ENCODE measurements at places on chromosomes 3 and 15.

- DNase-seq: no peak
Observed at GRCh38 chr3:131282967-131283366, 98.6 kb upstream of the NUDT16 start.

- no peak for DNase-seq
Observed at GRCh38 chr3:138097192-138098172, 17.9 kb downstream of the DZIP1L start.

GRCh38 chr3:29099296-29099695 is 181.6 kb upstream of the RBMS3 start:
- no peak for DNase-seq

GRCh38 chr3:36893826-36894225 is 51.0 kb downstream of the TRANK1 start:
- no peak for DNase-seq

GRCh38 chr3:147890114-147890513 is 480.9 kb downstream of the ZIC1 start:
- DNase-seq: no peak

GRCh38 chr3:146537603-146538002 is 6.8 kb downstream of the PLSCR1 start:
- no peak for DNase-seq

DNA sequence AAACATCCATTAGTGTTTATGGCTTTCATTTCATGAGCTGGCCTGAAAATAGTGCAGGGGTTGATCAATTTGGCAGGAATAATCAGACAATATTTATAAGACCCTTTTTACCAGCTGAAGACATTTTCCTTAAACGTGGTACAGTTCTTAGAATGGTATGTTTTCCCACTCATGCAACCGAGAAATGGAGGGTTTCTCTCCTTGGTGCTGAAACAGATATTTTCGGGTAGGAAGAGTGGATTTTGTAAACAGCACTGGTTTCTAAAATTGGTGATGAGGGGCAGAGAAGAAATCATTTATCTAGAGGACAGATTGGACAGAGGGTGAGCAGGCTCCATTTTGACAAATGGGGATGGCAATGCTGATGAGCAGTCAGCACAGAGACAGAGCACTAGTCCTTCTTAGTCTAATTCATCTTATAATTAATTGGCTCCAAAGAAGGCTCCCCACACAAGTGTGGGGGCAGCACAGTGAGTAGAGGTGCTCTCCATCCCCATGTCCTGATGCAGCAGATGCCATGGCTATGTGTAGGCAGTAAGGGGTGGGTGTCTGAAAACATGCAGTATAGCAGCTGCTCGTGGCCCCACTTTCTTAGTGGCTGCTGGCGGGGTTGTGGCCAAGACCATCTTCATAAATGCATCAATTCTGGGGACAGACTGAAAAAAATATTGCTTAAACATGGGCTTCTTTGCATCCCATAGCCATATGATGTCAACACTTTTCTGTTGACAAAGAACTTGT is 18.1 kb upstream of the SLC7A14 start:
- no peak for DNase-seq

DNA sequence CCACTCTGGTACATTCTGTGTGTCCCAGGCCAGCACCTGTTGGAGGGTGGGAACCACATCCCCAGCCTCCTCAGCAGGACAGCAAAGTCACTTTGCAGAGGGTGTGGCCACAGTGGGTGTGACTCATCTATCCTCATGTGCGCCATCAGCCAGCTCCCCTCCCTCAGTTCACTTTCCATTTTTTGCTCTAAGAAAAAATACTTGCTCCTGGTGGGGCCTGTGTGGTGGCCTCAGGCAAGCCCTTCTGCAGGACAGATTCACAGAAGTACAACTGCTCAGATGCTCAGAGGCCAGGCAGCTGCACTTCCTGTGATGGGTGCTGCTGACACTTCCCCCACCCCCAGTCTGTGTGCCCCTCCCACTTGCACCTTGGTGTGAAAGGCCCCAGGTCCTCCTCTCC is 78.3 kb upstream of the ALDH1L1 start:
- DNase-seq: no peak

DNA sequence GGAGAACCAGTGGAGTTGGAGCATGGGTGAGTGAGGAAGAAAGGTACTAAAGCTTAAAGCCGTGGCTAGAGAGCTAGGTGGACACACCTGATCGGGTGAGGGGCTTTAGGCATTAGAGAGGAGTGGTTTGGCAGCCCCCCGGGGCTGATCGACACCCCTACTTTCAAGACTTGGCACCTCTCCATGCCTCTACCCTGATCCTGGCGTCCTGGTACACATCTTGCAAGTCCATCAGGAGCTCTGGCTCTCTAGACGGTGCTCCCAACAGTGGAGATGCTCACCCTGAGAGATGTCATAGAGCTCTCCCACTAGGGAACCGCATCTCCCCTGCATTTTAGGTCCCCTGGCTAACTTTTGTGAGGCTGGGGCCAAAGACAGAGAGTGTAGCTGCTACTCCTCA is 98.1 kb downstream of the XXYLT1 start:
- no peak for DNase-seq

DNA sequence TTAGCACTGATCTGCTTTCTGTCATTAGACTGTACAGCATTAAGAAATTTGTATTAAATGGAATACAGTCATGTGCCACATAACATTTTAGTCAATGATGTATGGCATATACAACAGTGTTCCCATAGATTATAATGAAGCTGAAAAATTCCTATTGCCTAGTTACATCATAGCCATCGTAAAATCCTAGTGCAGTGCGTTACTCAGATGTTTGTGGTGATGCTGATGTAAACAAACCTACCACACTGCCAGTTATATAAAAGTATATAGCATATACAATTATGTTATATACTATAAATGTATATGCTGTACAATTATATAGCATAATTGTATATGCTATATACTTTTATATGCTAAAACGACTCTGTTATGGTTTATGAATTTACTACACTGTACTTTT is 41.7 kb downstream of the APH1B start:
- no peak for DNase-seq

GRCh38 chr3:69901802-69902201 is 97.7 kb upstream of the SAMMSON start:
- DNase-seq: no peak

All from neuronal stem cell (in vitro differentiated cells).